ENCODE measurements at places on chromosomes 16 and 17.

- DNase-seq, result no peak
Observed at GRCh38 chr17:33324736-33325135, 31.6 kb upstream of the ASIC2 start.

DNA sequence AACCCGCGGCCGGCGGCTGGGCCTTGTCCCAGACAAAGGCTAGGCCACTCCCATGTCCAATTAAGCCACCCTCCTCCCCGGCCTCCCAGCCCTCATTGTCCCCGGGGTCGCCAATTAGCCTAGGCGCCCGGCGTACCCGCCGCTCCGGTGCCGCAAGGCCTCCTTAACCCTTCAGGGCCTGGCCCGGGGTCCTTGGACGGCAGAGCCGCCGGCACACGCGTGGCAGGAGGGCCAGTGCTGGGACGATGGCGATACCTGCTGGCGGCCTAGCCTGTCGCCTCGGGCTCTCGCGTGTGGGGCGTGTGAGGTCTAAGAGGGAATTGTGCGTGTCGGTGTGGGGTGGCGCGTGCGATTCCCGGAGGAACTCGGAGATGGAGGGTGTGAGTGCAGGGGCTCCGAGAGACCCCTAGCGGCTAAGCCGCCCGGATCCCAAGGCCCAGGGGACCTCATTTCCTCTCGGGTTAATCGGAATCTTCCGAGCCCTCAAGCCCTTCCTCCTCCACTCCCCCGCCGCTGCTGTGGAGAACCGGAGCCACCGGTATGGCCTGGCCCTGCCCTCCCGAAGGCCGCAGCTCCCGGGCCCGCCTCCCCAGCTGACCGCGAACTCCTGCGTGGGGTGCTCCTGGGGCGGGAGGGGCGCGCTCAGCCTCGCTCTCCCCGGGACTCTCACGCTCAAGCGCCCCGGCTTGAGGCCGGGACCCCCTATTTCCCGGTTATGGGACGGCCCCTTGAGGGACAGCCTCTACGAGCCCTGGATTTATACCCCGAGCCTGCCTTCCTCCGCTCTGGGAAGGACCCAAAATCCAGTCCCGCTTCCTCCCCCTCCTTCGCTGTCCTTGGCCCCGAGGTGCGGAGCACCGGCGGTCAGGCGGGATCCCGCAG, 11.9 kb downstream of the TBX2 start:
- DNase-seq, result no peak

- no peak for DNase-seq
Observed at GRCh38 chr17:71432378-71433315, 688.2 kb upstream of the SOX9 start.

DNA sequence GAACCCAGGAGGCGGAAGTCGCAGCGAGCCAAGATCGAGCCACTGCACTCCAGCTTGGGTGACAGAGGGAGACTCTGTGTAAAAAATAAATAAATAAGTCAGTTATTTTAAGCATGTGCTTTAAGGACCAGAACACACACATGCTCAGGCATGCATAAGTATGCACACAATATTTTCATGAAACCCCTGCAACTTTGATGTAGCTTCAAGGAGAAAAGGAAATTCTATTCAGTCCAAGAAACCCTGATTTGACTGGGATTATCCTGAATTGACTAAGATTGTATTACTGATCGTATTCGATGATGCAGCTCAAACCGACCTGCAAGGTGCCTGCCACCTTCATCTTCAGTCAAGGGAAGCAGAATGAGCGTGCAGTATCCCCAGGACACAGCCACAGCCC, 841 bp downstream of the TEKT5 start:
- DNase-seq, result no peak

GRCh38 chr17:49995055-49995738, at the start of gene DLX3:
Gene DLX3, minus strand, starts transcription at chr17:49995224. Its CDS starts 226 bp downstream, at chr17:49994998.
- peak; percentile 77 for DNase-seq
